ENCODE measurements at places on chromosomes 13 and 19.
A peak's percentile ranks its signal among the peaks of the same experiment; 100 is the strongest.

- peak; percentile 93 for DNase-seq
These were observed 10.1 kb upstream of the SHISA2 start for GRCh38 chr13:26061947-26062346.

DNA sequence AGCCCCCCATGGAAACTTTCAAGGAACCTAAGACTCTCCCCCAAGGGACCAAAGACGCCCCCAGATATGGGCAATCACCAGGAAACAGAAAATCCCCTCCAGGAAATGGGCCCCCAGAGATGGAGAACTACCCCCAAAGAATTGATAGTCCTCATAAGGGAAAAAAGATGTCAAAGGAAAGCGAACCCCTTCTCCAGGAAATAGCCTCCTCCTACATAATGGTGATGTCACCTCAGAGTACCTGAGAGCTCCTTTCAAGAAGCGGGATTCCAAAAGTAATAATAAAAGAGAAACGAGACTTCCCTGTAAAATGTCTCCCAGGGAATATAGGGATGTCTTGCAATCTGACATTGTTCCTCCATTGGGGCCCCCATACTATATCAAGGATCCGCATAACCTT lies 1.1 kb downstream of the CDKN2D start:
- no peak for DNase-seq

GRCh38 chr13:39110518-39111097 lies 72.4 kb downstream of the NHLRC3 start:
- DNase-seq = no peak

GRCh38 chr19:7294558-7295212 lies 471 bp upstream of the INSR start:
- DNase-seq = peak; percentile 34

- DNase-seq = peak; percentile 85
These were observed 13.6 kb downstream of the IER2 start for GRCh38 chr19:13163609-13164342.

DNA sequence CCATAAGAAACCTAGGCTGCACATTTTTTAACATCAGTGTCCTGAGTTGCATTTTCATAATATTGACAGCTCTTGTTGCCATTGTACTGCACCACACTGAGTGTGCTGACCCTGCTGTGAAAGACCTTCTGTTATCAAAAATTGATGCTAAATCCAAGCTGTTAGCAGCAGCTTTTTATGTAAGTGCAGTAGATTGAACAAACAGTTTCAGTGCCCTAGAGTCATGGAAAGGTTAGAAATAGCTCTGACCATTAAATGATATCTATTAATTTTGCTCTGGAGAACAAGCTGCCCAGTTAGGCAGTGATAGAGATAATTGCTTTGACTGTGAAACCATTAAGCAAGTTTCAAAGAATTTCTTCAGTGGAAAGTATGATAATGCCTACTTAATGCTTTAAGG lies 1289.2 kb upstream of the PCDH20 start:
- no peak for DNase-seq

- no peak for DNase-seq
These were observed 58.9 kb downstream of the UBL3 start for GRCh38 chr13:29791508-29791907.

DNA sequence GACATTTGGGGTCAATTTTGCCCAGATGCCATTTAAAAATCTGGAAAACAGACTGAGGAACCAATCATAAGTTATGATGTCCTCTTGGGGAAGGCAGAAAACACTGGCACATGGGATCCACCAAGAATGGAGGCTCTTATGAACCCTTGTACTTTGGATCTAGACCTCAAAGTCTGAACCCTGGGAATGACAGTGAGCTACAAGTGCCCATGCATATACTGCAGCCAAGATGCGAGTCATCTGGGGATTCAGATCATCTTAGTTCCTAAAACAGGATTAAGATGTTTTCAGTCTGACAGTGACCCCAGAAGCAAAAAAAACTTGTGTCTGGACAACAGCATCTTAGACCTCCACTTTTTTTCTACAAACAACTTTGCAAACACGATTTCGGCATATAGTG lies 100.2 kb upstream of the SIAH3 start:
- peak; percentile 10 for DNase-seq

GRCh38 chr13:99805361-99805760 lies 166.2 kb downstream of the ZIC5 start:
- no peak for DNase-seq

GRCh38 chr19:35869327-35870123 lies 1.2 kb downstream of the APLP1 start:
- DNase-seq = peak; percentile 78

GRCh38 chr13:49643035-49643646 lies 14.8 kb downstream of the ARL11 start:
- no peak for DNase-seq

DNA sequence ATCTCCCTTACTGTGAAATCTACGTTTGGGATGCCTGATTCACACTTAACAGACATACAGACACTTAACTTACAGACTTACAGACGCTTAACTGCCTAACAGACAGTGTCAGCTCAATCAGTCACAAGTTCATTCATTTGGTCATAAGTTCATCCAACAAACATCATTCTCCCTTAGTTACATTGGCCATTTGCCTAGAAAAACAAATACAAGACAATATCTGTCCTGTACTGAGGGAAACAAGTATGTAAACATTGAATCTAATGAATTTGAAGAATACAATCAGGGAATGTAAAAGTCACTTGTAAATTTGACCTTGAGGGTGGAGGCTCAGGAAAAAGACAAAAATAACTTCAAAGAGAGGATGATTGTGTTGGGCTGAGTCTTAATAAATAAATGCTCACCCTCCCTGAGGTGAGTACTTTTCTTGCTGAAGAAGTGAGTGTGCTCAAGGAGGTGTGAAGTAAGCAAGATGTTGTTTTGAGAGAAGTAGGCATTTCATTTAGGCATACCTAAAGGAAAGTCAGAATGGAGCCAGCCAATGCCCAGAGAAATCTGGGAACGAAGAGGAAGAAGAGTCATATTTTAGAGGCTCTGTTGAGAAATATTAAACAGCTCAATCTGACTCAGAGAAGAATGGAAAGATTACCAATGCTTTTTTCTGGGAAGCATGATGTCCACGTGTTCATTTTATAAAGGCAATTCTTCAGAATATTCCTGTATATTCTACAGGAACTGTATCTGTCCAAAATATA lies 958.4 kb upstream of the SLC10A2 start:
- peak; percentile 49 for DNase-seq

DNA sequence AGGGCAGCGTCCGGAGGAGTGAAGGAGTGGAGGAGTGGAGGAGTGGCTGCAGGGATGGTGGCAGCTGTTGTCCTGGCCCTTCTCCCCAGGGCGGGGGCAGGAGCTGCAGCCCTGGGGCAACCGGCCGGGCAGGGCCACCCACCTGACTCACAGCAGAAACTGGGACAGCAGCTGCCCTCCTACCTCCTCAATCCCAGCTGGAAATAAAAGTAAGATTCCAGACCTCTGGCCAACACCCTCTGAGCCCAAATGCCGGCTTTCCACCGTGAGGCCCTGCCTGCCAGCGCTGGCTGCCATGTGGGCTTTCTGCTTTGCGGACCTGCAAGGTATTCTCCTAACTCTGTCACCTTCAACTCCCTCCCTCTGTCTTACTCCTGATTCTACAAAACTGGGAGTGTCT lies 3.3 kb upstream of the CLPP start:
- no peak for DNase-seq

DNA sequence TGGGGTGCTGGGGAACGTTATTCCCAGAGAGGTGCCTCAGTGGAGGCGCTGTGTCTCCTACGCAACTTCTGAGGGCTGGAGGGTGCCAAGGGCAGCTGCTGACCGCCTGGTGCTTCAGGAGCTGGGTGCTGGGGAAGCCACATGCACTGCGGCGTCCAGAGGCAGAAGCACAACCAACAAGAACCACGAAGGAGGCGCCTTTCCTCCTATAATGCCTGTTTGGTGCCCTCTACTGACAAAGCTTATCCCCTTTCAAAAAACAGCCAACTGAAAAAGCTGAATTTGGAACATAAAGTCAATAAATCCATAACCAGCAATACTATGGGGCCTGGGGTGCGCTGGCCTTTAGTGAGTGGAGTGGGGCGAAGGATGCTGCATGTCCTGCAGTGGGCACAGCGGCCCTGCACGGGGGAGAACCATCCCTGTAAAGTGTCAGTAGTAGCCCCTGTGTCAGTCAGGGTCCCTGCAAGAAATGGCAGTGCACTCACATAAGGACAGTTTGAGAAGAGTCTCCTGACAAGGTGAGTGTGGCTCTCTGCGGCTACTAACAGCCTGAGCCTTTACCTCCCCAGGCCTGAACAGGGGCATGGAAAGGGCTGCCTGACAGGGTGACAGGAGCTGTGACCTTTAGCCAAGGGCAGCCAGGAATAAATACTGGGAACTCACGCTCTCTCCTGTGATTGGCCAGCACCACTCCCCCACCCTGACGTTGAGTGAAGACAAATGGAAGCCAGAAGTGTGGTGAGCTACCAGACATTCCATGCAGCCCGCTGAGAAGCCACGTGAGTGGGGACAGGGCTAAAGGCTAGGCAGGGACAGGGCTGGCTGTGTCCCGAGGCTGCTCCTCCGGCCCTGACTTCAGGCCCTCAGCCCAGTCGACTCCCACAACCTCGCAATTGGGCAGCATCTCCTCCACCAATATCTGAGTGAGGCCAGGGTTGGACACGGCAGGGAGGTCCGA lies 4.5 kb upstream of the B3GNT8 start:
- DNase-seq = peak; percentile 44

DNA sequence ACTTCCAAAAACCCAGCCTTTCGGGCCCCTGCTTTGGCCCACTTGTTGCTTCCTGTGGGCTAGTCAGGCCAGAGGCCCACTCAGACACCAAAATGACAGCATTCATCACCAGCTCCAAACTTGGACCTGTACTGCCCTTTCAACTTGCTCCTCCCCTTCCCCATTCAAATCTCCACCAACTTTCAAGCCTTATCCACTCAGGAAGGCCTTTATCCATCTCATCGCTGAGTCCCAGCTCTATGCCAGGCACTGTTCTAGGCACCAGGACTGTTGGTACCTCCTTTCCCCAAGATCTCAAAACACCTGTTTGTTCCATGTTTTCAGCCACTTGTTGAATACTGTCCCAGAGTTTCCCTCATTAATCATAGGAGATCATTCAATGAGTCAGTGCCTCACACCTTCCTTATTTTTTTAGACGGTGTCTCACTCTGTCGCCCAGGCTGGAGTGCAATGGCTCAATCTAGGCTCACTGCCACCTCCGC lies 1011.4 kb downstream of the UQCRFS1 start:
- DNase-seq = no peak

GRCh38 chr19:44757057-44757734 lies 8.7 kb downstream of the BCL3 start:
- DNase-seq = peak; percentile 76

DNA sequence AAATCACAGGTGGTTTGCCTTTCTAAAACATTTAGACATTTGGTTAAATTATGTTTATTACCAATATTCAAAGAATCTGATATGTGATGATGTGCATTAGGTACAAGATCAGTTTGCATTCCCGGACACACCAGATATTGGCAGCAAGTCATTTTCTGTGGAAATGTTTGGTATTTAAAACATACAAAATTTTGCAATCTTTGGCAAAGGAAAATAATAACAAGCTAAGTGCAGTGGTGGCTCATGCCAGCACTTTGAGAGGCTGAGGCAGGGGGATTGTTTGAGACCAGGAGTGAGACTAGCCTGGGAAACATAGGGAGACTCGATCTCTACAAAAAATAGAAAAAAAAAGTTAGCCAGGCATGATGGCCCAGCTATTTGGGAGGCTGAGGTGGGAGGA lies 29.1 kb upstream of the TSC22D1 start:
- no peak for DNase-seq

DNA sequence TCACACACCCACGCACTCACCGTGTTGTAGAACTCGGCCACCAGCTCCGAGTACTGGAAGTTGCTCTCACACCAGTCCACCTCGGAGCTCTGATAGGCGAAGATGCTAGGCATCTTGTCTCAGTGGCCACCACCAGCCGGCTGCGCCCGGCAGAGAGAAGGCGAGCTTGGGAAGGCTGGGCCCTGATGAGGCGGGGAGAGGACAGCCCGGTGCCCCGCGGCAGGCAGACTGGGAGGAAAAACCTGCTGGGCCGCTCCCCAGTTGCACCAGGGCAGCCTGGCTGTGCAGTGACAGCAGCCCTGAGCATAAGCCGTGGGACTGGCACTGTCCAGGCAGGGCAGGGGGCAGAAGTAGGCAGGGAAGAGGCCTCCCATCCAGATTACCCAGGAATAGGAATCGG lies at the start of gene ACER1:
TSS of gene ACER1 (minus strand) at position 174 of the 400 bp plus-strand sequence. CDS start at position 113, 61 bp downstream.
- DNase-seq = no peak

- no peak for DNase-seq
These were observed 542.1 kb downstream of the UQCRFS1 start for GRCh38 chr19:28670836-28671235.

All from fibroblast of lung (primary cell).